ENCODE measurements at places on chromosomes 13 and 19.

DNA sequence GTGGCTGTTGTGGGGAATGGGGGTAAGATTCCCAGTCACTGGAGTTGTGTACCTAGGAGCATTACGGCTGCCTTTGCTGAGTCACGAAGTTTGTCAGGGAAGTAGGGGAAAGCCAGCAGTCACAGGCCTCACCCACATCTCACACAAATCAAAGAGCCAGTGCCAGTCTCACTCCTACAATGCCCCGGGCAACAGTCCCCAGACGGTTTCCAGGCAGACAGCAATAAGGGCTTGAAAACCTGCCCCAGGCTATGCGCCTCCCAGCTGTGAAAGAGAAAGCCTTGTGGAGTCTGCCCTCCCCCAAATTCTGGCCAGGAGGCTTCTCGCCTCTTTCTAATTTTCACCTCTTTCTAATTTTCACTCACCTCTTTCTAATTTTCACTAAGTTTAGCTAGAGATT, 142.3 kb upstream of the EDNRB start:
- DNase-seq: no peak

DNA sequence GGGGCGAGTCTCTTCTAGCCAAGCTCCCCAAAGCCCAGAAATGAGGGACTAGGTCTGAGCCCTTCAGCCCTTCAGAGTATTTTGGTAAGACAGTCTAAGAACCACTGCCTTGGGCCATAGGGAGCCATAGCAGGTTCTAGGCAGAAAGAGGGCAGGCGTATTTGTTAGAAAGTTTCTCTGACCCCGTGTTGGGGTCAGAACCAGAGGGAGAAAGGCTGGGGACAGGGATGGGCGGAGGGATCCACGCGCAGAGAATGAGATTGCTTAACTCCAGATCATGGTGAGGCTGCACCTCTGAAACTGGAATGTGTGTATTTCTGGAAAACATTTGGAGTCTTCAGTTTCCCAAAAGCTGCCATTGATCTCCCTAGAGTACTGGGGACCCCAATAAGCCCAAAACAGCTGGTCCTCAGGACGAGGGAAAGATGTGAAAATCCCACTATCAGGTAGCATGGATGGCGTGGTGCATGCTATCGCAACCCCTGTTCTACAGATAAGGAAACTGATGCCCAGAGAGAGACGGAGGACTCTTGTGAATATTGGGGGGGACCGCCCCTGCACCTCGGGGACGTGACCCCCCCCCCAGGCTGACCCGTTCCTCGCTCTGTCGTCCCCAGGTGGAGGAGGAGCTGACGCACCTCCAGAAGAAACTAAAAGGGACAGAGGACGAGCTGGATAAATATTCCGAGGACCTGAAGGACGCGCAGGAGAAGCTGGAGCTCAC, 703 bp upstream of the TPM4 start:
- no peak for DNase-seq

DNA sequence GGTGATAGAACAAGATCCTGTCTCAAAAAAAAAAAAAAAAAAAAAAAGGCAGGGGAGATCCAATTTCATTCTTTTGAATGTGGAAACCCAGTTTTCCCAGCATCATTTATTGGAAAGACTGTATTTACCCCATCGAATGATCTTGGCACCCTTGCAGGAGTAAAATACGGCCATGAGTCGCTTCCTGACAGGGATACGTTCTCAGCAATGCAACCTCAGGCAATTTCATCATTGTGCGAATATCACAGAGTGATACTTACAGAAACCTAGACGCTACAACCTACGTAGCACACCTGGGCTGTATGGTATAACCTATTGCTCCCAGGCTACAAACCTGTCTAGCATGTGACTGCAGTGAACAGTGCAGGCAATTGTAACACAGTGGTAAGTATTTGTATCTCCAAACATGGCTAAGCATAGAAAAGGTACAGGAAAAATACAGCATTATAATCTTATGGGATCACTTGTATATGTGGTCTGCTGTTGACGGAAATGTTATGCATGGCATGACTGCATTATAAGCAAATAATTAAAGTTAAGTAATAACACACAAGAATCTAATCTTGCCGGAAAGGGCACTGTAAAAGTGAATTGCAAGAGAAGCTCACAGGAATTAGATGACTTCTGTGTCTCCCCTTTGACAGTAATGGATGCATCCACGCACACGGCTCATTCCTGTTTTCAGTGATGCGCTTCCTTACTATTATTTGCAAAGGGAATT, 24.1 kb downstream of the RFX2 start:
- no peak for DNase-seq

DNA sequence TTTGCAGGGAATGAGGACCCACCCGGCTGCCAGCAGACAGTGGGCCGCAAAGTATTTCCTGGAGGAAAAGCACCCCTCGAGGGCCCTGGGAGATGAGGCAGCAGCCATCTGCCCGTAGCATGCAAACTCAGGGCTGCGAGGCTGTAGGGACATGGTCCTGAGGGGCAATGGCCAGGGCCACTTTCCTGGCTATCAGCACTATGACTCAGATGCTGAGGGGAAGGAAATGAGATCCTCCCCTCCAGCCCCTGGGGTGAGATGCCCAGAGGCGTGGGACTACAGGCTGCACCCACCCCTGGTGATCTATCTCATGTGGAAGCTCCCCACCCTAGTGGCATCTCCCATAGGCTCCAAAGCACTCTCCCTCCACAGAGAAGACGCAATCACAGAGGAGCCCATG, 80.1 kb downstream of the SLC7A1 start:
- no peak for DNase-seq

- DNase-seq: no peak
Observed at GRCh38 chr19:10092648-10093294, 6.7 kb downstream of the SHFL start.

All from CD4-positive, alpha-beta T cell treated with Interleukin-6 at 100 ng/mL for 8 hours (primary cell).